Activated CD4-positive, alpha-beta T cell treated with anti-CD3 and anti-CD28 coated beads for 48 hours (primary cell): ENCODE measurements at places on chromosomes 7 and 10.

DNA sequence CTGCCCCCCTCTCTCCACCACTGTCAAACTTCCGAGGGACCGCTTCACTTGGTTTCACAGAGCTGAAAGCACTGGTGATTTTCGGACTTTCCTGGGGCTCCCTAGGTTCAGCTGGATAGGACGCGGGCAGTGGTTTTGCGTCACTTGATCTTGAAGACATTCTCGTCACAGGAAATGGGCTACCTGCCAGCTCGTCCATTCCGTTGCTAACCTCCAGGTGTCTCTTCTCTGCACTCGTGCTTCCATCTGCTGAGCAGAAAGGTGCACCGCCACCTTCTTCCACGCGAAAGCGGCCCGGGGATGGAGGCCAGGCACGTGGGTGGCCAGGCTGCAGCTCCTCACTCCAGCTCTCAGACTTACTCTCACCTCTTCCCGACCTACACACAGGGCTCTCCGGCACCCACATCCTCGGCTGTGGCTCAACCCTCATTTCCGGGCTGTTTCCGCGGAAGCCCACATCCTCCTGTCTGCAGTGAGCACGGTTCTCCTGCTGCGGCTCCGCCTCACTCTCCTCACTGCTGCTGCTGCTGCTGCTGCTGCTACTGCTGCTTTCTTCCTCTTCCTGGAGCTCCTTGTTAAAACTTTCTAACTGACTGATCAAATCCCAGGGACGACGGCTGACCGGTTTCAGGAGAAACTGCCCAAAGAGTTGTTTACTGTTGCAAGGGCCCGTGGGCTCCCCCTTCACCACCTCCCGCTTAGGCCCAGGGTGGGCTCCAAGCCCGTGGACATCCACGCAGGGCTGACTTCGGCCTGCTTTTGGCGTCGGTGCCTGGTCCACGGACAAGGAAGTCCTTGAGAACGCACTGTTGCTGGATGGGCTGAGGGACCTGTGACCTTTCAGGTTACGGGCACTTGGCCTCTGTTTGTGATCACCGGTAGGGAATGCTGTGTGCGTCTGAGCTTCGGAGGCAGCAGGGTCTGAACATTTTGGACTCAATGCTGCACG, 32.1 kb downstream of the JCAD start:
- DNase-seq: peak; percentile 88

DNA sequence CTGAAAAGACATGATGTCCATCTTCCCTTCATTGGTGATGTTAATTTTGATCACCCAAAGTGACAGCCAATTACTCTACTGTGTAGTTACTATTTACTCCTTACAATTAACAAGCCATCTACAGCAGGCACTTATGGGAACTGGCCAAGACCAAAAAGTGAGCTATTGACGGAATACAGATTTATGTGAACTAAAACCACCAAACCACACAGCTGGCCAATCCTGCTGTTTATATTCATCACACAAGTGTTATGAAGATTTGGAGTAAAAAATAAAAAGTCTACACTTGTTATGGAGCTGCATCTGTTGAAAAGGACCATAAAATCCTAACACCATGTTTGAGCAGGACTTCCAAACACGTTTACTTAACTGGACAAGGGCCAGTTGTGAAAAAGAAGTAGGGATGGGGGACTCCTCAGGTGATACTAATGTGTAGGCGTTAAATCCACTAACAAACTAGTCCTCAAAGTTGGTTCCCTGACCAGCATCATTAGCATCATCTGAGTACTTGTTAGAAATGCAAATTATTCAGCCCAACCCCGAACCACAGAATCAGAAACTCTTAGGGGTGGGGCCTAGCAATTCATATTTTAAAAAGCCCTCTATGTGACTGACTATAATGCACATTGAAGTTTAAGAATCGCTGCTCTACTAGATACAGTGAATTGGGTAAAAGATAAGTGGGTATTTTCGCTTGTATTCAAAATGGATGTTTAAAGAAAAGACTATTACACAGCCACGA, 11.6 kb downstream of the MCMBP start:
- no peak for DNase-seq

GRCh38 chr7:96548664-96549063, 161.0 kb downstream of the SEM1 start:
- DNase-seq: no peak

DNA sequence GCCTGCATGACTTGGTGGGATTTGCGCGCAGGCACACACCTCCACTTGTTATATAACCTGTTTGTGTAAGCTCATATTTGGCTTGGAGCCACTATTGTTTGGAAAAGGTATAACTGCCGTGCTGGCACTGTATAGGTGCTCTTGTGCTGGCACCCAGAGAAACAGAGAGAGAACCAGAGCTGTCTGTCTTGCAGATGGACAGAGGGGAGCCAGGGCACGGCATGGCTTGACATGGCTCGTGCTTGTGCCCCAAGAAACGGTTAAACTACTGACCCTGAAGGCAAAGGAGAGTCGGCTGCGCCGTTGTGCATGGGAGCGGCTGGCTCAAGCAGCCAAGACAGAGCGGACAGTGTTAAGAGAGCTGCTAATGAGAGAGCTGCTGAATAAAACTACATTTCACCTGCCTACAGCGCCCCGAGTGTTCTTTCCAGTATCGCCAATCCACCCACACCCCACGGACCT, 23.2 kb downstream of the RAPGEF5 start:
- no peak for DNase-seq

- no peak for DNase-seq
Measured at GRCh38 chr10:62095181-62096122, 173.2 kb downstream of the RTKN2 start.

DNA sequence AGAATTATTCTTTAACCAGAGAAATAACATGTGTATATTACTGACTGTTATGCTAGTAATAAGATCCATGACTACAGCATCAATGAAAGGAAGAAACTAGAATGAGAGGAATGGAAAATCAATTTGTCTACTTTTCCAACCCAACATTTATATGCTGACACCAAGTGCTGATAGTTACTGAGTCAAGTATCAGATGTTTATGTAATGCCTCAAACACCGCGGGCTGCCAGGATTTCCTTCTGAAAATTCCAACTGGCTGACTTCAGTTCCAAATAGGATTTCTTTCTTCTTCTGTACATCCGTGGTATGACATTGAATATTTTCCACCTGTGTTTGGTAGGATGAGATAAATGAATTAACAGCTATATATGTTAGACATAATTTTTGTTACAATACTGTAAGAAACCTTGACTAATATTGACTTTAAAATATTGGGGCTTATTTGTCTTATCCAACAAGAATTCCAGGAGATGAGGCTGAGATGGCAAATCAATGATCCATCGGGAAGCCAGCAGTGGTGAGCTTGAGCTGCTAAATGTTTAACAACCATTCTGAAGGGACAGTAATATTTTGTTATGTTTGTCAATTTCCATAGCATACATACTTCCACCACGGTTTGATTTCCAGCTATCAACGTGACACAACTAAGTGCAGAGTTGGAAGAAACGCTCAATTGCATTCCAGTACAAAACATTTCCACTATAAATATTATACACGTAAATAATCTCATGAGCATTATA, 435.2 kb upstream of the AUTS2 start:
- no peak for DNase-seq

DNA sequence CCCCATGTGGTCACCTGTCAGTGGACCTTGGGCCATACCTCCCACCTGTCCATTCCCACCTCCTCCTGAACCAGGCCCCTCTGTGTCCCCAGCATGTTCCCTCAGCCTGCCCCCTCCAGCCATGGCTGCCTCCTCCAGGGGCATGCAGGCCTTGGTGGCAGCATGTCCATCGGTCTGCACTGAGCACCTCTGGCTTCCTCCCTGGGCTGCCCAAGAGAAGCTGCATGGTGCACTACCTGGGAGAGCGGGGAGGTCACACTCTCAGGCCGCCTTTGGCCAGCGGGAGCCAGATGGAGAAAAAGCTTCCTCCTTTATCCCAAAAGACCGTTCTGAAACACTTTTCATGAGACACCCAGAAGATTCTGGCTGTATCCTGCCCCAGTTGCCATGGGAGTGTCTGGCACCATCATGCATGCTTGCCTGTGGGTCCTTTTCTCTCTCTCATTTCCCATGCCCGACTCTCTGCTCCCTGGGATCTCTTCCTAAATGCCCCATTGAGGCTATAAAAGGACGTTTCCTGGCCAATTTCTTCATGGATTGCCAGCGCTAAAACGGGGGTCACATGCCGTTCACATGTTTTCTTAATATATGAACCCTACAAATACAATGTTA, 45.5 kb upstream of the MGMT start:
- DNase-seq: no peak

DNA sequence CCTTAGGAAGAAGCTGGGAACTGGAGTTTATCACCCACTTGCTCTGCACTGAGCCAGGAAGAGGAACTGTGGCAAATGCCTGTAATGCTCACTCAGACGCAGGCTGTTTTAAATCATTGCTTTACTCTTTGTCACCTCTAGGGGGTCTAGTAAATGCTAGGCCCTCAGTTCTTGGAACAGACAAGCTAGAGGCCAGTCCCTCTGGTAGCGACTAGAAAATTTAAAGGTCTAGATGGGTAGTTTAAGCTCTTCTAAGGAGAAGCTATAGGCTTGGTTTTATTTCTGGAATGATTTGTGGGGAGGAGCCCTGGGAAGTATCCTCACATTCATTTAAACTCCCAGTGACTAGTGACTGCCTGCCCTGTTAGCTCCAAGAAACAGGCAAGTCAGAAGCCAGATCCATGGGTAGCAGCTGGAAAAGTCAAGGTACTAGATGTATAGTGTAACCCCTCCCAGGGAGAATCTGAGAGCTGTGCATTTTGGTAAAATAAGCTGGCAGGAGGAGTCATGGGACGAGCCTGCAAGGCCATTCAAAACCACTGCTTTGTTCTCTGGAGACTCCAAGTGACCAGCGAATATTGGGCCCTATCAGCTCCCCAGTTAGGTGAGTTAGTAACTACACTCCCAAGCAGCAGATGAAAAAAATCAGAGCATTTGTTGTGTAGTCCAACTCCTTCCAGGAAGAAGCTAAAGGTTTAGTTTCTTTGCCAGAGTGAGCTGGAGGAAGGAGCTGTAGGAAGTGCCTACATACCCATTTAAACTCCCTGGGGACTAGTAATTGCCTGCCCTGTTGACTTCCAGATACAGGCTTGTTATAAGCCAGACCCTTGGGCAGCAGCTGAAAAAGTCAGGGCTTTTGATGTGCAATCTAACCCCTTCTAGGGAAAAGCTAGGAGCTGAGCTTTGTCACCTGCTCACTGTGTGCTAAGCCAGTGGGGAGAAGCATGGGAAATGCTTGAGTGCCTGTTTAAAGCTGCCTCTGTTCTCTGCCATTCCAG, 68.9 kb downstream of the DYNC1I1 start:
- no peak for DNase-seq

DNA sequence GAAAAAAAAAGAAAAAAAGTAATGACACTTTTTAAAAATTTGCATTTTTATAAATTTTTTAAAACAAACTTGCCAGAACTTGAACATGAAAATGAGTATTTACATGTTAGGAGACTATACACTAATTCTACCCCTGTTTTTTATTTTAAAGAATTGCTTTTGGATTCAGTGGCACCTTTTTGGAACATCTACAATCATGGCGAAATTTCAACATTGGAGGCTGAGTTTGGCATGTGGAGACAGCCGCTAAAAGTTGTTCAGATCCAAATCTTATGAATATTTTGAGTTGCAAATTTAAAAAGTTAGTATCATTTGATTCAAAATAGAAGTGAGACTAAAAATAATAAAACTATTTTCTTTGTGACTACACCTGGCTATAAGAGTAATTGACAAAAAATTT, 804.2 kb downstream of the MAGI2 start:
- no peak for DNase-seq

GRCh38 chr10:76352300-76352699, 920.9 kb downstream of the LRMDA start:
- DNase-seq: no peak

- no peak for DNase-seq
Measured at GRCh38 chr7:157016024-157016351, 5.5 kb upstream of the MNX1 start.

GRCh38 chr7:1623810-1624209, 46.3 kb upstream of the ELFN1 start:
- no peak for DNase-seq

DNA sequence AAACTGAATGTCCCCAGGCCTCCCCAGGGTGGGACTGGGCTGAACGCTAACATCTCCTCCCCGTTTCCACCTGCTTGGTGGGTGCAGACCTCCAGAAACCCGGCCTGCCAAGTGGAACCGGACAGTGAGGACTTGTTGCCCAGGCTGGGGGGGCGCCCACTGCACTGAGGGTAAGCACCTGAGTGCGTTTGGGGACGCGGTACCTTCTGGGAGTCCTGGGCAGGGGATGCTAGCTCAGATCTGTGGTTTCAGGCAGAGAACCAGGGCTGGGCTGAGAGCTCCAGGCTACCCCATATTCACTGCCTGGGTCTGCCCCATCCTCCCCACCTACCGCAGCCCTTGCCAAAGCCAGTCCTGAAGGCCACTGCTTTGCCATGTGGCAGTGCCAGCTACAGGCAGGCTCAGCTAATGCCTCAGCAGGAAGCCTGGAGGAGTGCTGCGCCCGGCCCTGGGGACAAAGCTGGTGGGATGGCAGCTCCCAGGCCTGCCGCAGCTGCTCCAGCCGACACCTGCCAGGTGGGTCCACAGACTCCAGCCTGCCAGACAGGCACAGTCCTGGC, 3.5 kb upstream of the ZNF467 start:
- DNase-seq: no peak

DNA sequence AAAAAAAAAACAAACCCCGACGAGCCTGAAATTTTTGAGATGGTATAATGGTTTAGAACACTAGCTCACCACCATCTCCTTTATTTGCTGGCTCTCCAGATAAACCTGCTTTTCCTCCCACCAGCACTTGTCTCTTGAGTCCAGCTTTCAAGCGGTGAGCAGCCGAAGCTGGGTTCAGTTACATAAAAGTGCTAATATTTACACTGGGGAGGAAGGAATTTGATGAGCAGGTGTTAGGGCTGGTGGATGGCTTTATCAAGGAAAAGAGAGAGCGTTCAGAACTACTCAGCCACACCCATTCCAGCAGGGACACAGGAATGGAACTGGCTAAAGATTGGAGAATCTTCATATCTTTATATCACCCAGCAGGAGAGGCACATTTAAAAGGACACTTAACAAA, 6.6 kb upstream of the CALML3 start:
- no peak for DNase-seq

- DNase-seq: no peak
Measured at GRCh38 chr7:47502240-47502877, 79.6 kb downstream of the TNS3 start.

GRCh38 chr7:34362621-34363020, 295.4 kb upstream of the NPSR1 start:
- DNase-seq: no peak

DNA sequence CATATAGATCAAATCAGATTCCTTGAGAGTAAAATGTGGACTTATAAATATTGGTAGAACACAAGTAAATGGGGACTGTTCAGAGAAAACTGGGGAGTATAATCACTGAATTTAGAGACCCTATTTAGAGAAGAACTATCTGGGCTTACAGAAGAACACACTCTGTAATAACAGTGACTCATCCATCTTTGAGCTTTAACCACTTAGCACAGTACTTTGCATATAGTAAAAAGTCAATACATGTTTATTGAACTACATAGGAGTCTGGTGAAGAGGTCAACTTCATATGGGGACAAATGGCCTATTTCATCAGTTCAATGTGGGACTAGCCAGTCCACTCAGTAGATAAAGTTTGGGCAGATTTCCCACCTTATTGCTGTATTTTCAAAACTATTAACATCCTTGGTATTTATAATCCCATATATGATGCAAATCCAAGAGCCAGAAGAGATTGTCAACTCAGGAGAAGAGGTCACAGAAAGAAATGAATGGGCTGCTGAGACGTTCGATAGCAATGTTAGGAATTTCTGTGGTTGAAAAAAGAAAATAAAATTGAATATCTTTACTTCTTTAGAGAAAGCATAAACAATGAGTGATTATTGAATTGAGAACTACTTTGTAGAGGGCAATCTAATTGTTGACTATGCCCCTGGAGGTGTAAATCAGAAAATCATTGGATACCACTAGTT, 119.3 kb upstream of the CACNA2D1 start:
- DNase-seq: no peak
